ENCODE measurements at places on chromosomes 1 and 21.

GRCh38 chr1:113129529-113130185 is 56.7 kb downstream of the LRIG2 start:
- no peak for DNase-seq

GRCh38 chr1:35795295-35795694 is 12.5 kb upstream of the AGO4 start:
- DNase-seq = no peak

DNA sequence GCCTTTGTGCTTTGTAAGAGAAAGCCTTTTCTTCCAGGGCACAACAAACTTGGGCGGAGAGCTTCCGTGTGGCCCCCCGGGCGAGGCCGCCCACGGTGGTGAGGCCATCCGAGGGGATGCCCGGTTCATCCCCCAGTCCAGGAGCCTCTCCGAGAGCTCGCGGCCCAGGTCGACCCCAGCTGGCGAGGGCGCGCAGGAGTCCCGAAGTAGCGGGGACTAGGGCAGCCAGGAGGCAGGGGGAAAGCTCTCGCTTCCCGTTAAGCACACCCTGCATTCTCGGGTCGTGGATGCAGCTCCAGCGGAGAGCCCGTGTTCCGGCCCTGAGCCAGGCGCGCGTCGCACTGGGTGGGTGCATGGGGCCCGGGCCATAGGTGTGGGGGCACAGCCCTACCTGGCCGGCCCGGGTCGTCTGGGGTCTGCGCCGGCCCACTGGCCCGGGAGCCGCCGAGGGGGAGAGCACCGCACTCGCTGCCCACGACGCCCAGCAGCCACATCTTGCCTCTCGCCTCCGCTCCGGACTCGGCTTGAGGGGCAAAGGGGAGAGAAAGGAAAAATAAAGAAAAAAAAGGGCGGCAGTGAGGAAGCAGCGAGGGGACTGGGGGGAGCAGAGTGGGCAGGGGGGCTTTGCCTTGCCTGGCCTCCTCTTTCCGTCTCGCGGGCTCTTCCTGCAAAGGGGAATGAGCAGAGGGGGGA is 1.8 kb downstream of the RNF220 start:
- no peak for DNase-seq

DNA sequence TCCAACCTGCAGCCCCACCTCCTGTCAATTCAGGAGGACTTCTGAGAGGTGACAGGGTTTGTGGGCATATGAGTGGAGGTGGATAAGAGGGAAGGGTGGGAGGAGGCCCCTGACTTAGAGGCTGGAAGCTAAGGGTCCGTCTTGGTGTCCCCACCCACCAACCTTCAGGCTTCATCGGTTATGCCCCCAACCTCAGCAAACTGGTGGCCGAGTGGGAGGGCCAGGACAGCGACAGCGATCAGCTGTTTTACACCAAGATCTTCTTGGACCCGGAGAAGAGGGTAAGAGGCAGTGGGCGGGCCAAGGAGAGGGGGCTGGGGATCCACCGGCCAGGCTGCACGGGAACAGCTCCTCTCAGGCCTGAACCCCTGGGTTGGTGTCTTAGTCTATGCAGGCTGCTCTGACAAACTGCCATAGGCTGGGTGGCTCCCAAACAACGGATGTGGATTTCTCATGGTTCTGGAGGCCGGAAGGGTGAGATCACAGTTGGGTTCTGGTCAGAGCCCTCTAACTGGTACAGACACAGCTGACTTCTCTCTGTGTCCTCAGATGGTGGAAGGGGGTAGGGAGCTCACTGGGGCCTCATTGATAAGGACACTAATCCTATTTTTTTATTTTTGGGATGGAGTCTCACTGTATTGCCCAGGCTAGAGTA is 18.1 kb downstream of the PLOD1 start:
- peak; percentile 24 for DNase-seq

- no peak for DNase-seq
Observed at GRCh38 chr1:61638296-61638695, 86.6 kb downstream of the TM2D1 start.

DNA sequence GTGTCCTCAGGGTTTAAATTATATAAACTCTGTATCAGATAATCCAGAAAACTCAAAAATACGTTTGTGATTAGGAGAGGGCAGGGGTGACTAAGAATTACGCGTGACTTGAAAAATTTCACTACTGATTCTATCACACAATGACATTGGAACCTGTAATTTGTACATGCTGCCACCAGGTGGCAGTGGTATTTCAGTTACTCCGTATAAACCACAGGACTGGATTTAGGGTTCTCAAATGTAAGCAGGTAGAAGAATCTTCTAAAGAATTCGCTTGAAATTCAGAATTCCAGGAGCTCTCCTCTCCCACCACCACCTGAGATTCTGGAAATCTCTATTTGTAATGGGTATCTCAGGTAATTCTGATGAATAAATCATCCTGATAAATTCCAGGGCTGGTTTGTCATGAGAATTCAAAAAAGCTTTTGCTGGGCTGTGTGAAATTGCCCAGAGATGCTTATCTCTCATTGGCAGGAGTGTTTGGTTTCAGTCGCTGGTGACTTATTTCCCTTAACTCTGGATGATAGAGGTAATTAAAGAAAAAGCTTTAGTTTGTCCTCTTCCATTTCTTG is 1.7 kb upstream of the KRTAP7-1 start:
- peak; percentile 48 for DNase-seq

DNA sequence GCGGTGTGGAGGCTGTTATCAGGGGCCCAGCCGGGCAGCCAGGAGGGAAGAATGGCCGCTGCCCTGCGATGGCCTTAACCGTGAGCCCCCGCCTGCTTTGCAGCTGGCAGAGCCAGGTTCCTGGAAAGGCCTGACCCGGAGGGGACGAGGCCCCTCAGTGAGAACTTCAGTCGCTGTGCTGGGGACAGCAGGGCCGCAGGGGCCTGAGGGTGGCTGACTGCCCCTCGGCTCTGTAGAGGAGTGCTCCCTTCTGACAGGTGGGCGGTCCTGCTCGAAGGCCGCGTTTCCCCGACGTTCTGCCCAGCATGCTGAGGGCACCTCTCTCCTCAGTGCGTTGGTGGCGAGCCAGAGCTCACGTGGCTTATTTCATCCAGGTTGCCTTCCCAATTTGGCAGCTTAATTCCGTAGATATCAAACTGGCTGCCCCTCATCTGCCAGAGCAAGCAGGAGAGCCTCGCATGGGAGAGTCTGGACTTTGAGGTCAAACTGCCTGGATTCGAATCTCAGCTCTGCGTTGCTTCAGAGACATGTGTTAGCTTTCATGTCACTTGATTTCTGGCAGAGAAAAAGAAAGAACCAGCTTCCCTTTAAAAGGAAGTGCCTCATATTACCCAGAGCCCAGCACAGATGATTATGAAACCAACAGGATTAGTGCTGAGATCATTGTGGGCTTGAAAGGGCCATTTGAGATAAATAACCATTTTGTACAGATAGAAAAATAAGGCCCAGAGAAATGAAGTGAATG is 239.8 kb downstream of the SDCCAG8 start:
- no peak for DNase-seq

DNA sequence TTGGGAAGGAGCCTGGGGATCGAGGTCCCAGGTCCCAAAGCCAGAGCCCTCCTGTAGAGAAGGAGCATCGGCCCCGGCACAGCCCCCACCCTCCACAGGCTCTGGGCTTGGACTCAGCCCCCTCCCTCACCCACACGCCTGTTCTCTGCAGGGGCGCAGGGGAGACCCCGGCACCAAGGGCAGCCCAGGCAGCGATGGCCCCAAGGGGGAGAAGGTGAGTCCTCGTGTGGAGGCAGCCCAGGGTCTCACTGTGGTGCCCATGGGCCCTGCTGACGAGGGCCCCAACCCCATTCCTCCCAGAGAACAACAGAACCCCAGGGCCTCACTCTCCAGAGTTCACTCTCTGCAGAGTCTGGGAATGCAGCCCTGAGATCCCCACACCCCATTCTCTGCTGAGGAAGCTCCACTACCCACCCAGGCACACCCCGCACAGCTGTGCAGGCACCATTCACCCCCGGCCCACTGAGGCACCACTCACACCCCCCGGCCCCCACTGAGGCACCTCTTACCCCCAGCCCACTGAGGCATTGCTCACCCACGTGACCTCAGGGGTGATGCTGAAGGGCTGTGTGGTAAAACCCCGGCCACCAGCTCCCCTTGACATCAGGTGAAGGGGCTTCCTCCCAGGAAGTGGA is 21.8 kb downstream of the COL6A2 start:
- DNase-seq = no peak

GRCh38 chr1:63318201-63318979 is 4.0 kb upstream of the FOXD3 start:
- no peak for DNase-seq

DNA sequence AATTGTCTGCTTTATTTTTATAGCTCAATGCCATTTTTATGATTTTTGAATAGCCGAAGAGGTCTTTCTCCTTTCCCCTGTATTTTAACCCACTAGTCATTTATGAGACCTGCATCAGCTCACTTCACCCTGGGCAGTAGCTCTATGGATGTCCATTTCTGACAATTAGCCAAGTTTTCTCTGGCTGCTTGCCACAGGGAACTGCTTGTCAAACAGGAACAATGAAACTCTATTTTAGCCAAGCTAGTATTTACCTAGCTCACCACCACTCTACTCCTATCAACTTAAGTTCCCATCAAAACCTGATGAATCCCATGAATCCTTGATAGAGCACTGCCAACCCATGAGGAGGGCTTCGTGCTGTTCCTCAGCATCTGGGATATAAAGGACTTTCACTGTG is 406.7 kb downstream of the RWDD3 start:
- no peak for DNase-seq

DNA sequence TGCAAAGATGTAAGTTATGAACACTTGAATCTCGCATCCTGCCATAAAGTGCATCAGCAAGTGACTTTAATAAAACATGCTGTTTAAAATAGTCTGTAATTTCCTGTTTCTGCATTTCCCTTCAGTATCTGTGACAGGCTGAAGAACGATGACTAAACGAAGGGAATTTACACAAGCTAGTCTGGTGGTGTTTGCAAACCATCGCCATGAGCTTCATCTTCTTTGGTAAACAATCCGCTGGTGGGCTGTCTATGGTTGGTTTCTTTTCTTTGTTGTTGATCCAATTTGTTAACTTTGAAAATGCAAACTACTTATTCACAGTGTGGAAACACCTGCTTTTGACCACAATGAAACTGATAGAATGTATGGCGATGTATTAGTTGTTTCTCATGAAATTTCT is 13.9 kb downstream of the SERTAD4 start:
- DNase-seq = no peak

DNA sequence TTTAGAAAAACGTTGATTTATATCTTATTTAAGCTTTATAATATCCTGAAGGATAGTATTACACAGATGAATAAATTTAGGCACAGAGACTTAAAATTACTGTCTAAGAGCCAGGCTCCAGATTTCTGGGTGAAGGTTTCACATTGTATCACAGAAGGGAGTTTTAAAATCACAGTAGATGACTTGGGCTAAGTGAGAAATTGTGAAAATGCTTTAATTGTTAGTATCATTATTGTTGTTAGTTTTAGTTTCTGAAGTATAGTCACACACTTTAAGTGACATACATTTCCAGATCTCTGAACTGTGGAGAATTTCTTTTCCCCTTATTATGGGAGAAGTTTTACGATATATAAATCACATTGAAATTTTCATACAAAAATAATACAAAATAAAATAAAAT is 83.5 kb downstream of the NDUFS5 start:
- no peak for DNase-seq

- no peak for DNase-seq
Observed at GRCh38 chr1:61120246-61120840, 38.0 kb downstream of the NFIA start.

DNA sequence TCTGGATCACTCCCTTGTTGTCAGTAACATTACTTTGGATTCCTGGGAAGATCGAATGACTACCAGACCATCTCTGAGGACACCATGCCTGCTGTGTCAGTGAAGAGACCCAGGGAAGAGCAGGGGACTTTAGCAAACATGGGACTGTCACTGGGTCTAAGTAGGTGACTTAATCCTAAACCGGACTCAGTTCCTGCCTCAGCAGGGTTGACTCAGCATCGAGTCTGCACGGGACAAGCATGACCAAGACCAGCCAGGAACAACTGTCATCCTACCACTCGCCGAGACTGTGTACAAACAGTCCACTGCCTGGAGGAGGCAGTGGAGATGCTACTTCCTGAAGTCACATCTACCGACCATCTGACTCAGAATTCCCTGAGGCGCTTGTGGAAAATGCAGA is 53.2 kb upstream of the RAB4A start:
- no peak for DNase-seq

GRCh38 chr1:53895421-53895820 is 1.4 kb downstream of the DIO1 start:
- DNase-seq = no peak

- DNase-seq = no peak
Observed at GRCh38 chr1:221983444-221983843, 241.6 kb upstream of the DUSP10 start.

- peak; percentile 11 for DNase-seq
Observed at GRCh38 chr1:220189750-220190347, 82.4 kb downstream of the RAB3GAP2 start.

GRCh38 chr21:33238146-33238545 is 8.4 kb downstream of the IFNAR2 start:
- no peak for DNase-seq

GRCh38 chr1:156090840-156091188 is 8.5 kb upstream of the MEX3A start:
- peak; percentile 88 for DNase-seq

- DNase-seq = no peak
Observed at GRCh38 chr1:7435276-7436055, 335.6 kb upstream of the VAMP3 start.

DNA sequence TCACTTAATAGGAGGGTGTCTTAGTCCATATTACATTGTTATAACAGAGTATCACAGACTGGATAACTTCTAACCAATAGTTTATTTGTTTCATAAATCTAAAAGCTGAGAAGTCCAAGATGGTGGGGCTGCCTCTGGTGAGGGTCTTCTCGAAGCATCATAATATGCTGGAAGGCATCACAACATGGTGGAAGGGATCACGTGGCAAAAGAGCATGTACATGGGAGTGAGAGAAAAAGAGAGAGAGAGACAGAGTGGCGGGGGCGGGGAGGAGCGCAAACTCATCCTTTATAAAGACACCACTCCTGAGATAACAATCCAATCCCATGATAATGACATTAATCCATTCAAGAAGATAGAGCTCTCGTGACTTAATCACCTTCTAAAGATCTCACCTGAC is 31.5 kb downstream of the CFHR5 start:
- no peak for DNase-seq

- DNase-seq = peak; percentile 86
Observed at GRCh38 chr1:27284425-27285273, 37.3 kb upstream of the TMEM222 start.

DNA sequence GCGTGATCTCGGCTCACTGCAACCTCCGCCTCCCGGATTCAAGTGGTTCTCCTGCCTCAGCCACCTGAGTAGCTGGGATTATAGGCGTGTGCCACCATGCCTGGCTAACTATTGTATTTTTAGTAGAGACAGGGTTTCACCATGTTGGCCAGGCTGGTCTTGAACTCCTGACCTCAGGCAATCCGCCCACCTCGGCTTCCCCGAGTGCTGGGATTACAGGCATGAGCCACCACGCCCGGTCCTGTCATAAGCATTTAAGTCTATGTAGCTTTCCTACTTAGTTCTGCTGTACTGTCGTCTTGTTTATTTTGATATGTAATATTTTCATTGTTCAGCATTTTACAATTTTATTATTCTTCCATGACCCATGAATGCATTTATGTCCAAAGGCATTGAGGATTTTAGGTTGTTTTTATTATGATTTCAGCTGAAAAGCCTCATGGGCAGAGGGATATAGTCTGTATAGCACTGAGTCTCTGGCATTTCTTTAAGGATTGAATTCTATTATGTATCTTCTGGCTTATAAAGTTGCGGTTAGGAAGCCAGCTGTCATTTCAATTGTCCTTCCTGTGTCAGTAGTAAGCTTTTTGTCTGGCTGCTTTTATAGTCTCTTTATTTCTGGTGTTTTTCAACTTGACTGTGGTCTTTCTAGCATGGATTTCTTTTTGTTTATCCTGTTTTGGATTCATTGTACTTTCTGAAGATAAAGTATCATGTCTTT is 9.2 kb downstream of the AGPAT3 start:
- DNase-seq = no peak
